ENCODE measurements at places on chromosomes 12 and 14.

DNA sequence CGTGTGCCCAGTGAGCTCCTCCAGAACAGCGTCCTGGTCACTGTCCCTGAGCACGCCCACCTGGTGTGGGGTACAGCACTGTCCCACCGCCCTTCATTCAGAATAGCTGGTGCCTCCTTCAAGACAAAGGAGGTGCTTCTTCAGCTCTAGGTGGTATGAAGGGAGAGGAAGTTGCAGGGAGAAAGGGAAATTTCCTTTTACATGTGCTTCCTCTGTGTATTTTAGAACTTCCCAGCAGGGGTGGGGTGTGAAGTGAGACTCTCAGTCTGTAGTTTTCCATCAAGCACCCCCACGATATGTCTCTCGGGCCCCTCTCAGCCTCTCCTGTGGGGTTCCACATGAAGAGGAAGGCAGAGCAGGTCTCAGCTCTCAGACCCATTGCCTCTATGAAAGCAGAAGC, 1.2 kb upstream of the SLC6A12 start:
- DNase-seq: no peak

GRCh38 chr12:2283916-2284315, 231.1 kb downstream of the CACNA1C start:
- DNase-seq: no peak

DNA sequence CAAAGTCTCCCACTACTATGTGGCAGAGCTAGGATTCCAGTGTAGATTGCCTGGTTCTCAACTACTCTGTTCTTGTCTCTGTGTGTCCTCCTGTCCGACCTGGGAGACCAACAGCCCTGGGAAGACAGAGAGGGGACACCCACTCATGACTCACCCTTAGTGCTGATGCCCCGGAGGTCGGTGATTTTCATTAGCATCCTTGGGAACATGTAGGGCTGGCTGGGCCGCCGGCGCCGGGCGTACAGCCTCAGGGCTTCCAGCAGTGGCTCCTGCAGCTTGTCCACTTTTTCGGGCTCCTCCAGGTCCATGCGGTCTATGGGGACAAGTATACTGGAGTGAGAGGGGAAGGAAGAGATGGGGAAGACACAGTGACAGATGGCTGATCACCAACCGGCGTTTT, 5.9 kb upstream of the ITGB7 start:
- DNase-seq: no peak

- DNase-seq: no peak
Measured at GRCh38 chr12:54431911-54432814, 13.1 kb upstream of the ITGA5 start.
